ENCODE measurements at places on chromosomes 11 and 22.

GRCh38 chr22:38431266-38432010 is 23.6 kb downstream of the KCNJ4 start:
- DNase-seq = peak; percentile 42

- no peak for DNase-seq
These were observed 129.7 kb downstream of the LDLRAD3 start for GRCh38 chr11:36073411-36074203.

DNA sequence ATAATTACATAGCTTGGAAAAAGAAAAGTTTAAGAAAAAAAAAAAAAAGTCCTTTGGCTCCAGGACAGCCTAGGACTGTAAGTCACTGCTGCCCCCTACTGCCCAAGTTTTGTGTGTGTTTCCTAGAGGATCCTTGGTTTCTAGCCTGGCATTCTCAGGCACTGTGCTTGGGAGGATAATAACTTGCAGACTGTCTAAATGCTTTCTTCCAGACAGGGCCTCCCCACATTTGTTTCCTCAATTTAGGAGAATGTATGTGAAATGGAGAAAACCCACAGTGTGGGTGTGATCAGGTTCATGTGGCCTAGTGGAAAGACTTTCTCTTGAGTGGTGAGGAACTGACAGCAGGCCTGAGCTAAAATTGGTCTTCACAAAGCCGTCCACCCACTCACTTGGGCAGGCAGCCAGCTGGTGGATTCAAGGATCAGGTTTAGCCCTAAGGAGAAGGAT is 191.0 kb downstream of the NAV2 start:
- DNase-seq = peak; percentile 58

DNA sequence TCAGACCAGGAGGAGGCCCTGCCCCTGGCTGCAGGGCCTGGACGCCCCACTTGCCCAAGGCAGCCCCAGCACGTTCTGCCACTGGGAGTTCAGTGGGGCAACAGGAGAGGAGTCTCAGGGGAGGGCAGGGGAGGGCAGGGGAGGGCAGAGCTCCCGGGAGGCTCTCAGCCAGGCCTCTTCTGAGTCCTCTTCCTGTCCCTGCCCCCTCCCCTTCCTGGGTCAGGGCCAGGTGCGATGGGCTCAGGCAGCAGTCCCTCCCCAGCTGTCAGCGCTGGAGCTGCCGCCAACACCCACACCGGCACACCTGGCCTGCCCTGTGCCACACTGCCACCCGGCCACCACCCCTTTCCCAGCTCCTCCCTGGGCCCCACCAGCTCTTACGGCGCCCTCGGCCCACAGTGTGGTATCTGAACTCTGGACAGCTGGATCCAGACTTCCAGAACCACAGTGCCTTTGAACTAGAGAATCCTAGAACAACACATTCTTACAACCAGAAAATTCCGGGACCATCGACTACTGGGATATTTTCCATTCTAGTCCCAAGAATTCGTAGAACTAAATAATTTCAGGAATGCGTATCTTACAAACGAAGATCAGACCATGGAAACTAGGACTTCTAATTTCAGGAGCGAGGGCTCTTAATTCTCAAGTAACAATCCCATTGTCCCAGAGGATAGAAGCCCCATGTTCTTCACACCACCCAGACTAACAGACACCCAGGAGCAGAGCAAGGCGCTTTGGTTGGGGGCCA is 21.8 kb downstream of the RPL3 start:
- no peak for DNase-seq

GRCh38 chr22:44707752-44708151 is 5.7 kb downstream of the PRR5 start:
- DNase-seq = peak; percentile 40
